ENCODE measurements at places on chromosomes 16 and 17.

DNA sequence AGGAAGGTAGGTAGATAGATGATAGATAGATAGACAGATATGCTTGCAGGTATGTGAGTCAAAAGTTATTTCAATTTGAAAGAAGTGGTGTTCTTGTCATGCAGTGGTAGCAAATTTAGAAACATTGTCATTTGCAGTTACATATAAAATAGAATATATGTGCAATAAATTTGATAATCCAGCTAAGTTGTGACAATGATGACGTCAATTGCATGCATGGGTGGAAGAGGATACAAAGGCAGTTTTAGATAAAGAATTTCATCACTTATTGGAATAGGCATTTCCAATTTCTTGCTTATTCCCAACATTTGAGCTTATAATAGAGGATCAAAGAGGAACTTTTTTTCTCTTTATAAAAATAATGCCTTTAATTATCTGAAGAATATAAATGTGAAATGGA is 99.2 kb upstream of the KCNJ16 start:
- DNase-seq: no peak

- DNase-seq: no peak
Observed at GRCh38 chr16:65249768-65250167, 127.9 kb upstream of the CDH11 start.

DNA sequence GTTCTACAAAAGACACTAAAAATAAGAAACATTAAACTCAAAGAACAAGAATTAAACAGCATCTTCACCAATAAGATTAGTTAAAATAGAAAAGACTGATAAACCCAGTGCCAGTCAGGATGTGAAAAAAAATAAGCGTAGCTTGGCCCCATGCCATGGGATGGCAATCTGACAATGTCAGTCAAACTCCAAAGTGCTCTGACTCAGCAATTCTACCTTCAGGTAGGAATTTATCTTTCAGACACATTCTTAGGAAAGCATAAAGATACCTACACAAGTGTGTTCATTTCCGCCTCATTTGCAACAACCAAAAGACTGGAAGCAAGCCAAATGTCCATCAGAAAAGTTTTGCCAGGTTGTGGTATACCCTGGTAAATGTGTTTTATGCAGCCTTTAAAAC is 9.1 kb upstream of the MPO start:
- DNase-seq: peak; percentile 34

GRCh38 chr16:17303101-17303500 is 167.7 kb downstream of the XYLT1 start:
- DNase-seq: no peak

GRCh38 chr17:9935408-9935807 is 30.3 kb upstream of the RCVRN start:
- DNase-seq: no peak

DNA sequence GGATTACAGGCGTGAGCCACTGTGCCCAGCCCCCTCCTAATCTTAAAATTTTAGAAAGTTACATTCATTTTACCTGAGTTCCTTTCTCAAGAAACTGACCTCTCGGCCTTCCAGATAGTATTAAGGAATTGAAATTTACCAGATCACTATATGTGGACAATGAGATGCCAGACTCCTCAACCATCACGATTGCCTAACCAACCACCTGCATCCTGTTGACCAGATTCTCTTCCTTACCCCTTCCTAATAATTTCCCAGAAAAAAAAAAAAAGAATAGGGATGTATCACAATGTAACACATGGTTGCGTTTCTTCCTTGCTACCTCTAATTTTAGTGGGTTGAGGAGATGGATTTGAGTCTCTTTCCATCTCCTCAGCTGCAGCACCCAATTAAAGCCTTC is 72.1 kb downstream of the BMERB1 start:
- no peak for DNase-seq

- peak; percentile 50 for DNase-seq
Observed at GRCh38 chr17:55421179-55421934, at the start of gene MMD. MMD (minus strand) TSS chr17:55421835; CDS start chr17:55421695, 140 bp downstream.

- no peak for DNase-seq
Observed at GRCh38 chr16:55048745-55049144, 118.1 kb downstream of the IRX5 start.

DNA sequence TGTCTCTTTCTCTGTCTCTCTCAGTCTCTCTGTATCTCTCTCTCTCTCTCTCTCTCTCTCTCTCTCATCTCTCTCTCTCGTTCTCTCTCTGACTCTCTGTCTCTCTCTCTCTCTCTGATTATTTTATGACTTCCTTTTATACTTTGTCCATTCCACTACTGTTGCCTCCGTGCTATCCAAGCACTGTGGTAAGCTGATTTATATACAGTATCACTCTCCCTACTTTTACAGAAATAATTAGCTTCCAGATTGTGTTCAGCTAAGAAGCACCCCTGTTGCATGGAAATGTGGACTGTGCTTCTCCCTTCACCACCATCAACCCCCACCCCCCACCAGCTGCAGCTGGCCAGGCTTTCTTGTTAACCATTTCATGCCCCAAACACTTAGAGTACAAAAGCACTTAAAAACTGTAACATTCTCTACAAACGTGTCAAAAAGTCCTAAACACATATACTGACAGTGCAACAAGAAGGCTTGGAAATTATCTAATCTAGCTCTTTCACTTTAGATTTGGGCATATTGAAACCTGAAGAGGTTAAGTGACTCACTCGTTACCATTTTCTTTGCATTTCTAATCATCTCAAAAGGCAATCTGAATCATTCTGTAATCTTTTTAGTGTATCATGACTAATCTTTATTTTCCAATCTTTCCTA is 11.6 kb upstream of the TMEM100 start:
- no peak for DNase-seq

DNA sequence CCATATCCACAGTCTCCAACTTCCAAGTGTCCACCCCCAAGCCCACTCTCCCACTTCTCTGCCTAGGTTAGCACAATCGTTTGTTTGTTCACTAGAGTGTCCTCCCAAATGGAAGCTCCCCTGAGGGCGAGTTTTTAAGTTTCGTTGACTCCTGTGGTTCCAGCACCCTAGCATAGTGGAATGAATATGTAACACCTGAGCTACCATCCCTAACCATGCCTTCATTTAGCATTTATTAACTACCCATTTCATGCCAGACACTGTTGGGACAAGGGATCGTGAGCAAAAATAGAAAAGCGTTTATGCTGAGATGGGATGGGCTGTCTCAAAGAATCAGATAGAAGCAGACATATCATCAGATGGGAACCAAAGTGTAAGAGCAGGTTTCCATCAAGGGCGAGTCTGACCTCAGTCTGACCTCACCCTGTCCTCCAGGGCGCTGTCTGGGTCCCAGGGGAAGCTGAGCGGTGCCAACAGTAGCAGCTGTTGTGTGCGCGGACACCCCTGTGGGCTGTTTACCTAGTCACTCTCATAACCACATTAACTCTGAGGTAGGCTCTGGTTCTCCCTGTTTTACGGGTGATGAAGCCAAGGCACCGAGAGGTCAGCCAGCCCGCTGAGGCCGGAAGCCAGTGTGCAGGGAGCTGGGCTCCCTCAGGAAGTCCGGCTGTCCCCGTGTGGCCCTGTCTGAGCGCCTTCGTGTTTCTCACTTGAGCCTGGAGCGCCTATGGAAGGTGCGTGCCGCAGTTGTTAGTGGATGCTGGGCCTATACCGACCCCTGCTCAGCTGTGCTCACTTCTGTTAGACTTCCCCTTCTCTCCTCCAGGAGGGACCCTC is 6.2 kb downstream of the CNP start:
- no peak for DNase-seq

DNA sequence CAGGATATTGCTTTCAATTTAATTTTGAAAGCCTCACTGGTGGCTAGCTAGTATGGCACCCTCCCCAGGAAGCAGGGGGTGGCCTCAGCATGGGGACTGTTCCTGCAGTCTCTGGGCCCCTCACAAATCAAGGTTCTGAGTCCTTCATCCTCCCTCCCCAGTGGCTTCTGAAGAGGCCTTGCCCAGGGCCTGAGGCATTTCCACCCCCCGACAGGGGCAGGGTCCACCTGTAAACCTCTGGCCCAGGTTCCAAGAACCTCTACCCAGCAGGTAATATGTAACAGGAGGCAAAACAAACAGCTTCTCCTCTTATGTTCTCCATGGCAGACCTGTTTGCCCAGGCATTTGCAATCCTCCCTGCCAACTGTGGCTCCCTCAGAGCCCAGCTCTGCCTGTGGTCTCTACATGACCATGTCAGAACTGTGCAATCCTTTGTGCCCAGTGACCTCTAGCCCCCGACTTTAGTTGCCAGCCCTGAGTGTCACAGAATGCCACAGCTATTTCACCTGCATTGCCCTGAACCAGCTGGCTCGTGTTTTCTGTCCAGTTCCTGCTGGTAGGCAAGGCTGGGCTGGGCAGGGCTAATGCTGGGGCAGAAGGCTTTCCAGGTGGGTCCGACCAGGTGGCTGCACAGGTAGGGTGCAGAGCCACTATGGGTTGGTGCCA is 14.3 kb downstream of the ACSF2 start:
- peak; percentile 42 for DNase-seq

- no peak for DNase-seq
Observed at GRCh38 chr17:78797691-78798585, 15.9 kb upstream of the CYTH1 start.

DNA sequence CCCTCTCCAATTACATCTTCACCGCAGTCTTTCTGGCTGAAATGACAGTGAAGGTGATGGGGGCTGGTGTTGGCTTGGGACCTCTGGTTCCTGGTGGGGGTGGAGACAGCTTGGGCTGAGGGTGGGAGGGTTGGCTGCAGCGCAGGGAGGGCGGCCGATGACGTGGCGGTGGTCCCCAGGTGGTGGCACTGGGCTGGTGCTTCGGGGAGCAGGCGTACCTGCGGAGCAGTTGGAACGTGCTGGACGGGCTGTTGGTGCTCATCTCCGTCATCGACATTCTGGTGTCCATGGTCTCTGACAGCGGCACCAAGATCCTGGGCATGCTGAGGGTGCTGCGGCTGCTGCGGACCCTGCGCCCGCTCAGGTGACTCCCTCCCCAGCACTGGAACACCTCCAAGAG is 31.8 kb upstream of the ABCC3 start:
- DNase-seq: no peak

- DNase-seq: no peak
Observed at GRCh38 chr16:52090080-52090479, 456.9 kb downstream of the TOX3 start.

DNA sequence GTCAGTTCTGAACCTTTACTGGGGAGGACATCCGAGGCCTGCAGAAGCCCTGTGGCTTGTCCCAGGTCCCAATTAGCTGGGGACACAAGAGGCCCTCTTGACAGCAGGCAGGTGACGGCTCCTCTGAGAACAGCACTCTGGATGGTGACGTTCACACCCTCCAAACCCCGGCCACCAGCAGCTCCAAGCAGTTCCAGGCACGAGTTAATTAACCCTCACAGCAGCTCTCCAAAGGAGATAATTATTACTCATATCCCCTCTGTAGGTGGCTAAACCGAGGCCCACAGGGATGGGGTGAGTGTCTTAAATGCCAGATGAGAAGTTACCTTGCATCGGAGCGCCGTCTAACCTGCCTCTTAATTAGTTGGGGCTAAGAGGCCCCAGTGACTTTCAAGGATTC is 168.9 kb upstream of the CIBAR2 start:
- no peak for DNase-seq

- peak; percentile 81 for DNase-seq
Observed at GRCh38 chr16:2474877-2475412, at the start of gene TBC1D24. TBC1D24 (plus strand) TSS chr16:2475127; CDS start chr16:2496149, 21,022 bp downstream.

DNA sequence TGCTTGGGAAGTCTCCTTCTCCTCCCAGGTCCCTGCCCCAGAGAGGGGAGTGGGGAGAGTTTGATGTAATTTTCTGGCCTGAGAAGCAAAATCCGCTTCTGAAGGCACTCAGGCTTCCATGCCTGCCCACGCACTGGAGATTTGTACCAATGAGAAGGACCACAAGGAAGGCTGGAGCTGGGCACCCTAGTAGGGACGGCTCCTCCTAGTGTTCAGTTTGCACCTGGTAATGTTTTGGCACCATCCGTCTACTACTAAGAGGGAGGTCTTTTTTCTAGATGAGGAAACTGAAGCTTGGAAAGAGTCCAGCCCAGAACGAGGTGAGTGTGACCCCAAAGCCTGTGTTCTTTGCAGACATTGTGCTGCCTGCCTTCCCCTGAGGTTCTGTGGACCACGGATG is 83.6 kb upstream of the NLRP1 start:
- peak; percentile 9 for DNase-seq

DNA sequence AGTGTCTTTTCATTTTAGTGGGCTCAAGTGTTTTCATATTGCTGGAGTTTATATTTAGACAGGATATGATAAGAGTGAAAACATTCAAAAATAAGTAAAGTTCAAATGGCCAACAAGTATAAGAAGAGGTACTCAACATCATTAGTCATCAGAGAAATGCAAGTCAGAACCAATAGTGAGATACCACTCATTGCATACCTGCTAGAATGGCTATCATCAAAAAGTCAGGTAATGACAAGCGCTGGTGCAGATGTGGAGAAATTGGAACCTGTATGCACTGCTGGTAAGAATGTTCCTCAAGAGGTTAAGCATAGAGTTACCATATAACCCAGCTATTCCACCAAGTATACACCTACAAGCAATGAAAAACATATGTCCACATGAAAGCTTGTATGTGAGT is 87.8 kb downstream of the WNT3 start:
- no peak for DNase-seq

GRCh38 chr17:44865231-44865660 is 17.6 kb downstream of the HIGD1B start:
- DNase-seq: peak; percentile 77

DNA sequence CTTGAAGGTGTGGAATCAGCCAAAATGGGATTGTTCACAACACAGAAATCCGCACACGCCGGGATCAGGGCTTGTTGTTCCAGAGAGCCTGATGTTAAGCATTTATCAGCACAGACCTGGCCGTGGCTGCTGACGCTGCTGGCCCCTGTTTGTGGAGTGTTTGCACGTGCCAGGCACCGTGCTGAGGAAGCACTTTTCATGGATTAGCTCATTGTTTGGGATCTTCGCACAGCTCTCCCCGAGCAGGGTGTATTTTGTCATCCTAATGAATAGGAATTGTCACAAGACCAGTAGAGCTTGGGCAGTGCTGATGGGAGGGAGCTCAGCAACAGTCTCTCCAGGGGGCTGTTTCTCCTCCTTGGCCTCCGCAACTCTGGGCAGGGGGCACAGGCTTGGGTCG is 160.4 kb upstream of the PLCG2 start:
- DNase-seq: no peak

DNA sequence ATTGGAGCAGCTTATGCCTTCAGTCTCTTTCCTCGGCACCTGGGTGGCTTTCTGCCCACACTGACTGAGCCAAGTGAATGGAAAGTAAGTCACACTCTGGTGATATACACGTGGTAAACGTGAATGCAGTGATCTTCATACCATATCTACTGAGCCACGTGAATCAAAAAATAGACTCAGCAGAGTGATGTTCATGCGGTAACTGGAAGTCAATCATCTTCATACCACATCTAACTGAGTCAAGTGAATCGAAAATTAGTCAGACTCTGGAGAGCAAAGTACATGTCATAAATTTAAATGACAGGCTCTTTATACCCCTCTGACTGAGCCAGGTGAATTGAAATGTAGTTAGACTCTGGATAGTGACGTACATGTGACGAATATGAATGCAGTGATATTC is 47.1 kb upstream of the ARL4D start:
- DNase-seq: no peak

DNA sequence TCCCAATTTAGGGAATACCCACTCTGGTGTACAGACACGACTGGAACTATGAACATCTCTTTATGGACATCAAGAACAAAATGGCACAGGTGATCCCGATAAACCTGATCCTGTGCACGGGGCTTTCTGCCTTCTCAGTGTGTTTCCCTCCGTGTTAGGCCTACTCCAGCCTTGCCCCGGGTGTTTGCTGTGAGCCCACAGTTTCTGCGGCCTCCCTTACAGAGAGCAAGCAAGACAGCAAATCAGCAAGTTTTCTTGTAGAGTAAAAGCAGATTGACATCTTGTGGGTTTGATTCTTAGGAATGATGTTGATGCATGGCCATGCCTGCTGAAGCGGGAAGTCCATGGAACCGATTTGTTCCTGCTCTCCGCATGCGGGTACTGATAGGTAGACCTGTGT is 26.4 kb upstream of the ENDOV start:
- no peak for DNase-seq

Measured in HT-29 (cell line).